DMS153 (cell line): ENCODE measurements at places on chromosomes 6 and 20.

- no peak for DNase-seq
These were observed 218.6 kb upstream of the MOCS1 start for GRCh38 chr6:40152701-40153436.

- peak; percentile 40 for DNase-seq
These were observed 3.0 kb downstream of the E2F3 start for GRCh38 chr6:20404641-20405032.

DNA sequence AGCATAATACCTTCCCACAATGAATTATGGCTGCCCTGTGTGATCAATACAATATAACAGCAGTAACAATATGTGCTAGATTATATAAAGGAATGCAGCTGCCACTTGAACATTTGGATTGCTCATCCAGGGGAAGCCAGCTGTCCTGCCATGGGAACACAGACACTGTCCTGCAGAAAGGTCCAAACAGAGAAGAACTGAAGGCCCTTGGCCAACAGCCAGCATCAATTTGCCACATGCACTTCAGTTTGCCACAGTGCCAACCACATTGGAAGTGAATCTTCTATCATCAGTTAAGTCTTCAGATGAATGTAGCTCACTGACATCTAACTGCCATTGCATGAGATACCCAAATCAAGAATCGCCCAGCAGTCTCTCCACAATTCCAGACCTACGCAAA is 332.4 kb downstream of the PRKN start:
- DNase-seq = no peak

GRCh38 chr6:37702314-37702713 is 4.6 kb upstream of the MDGA1 start:
- no peak for DNase-seq

- no peak for DNase-seq
These were observed 35.7 kb upstream of the ID1 start for GRCh38 chr20:31569163-31570020.

DNA sequence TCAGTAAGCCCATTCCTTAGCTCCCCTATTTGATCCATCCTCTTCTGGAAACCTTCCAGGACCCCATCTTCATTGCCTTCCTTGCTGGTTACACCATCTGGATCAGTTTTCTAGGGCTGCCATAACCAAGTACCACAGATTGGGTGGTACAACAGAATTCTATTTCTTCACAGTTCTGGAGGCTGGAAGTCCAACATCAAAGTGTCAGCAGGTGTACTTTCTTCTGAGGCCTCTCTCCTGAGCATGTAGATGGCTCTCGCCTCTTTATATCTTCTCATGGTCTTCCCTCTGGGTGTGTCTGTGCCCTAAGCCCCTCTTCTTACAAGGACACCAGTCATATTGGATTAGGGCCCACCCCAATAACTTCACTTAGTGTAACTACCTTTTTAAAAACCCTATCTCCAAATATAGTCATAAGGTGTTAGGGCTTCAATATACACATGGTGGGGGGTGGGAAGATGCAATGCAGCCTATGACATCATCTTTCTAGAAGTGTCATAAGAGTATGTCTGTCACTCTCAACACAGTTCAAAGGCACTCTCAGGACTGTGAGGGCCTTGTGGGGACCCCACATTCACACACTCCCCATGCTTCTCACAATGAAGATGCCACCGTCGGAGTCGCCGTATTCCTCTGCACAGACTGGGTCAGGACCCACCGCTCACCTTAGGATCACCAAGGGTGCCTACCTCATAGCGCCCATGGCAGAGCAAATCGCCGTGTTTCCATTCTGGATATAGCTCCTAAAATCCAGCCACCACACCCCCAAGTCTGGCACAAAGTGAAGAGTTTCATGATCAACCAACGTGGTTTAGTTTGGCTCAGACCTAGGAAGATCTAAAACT is 12.2 kb upstream of the PRND start:
- no peak for DNase-seq

- no peak for DNase-seq
These were observed 198.6 kb downstream of the ZDHHC14 start for GRCh38 chr6:157579467-157580031.

- no peak for DNase-seq
These were observed 341.1 kb downstream of the NRN1 start for GRCh38 chr6:5665667-5666066.

DNA sequence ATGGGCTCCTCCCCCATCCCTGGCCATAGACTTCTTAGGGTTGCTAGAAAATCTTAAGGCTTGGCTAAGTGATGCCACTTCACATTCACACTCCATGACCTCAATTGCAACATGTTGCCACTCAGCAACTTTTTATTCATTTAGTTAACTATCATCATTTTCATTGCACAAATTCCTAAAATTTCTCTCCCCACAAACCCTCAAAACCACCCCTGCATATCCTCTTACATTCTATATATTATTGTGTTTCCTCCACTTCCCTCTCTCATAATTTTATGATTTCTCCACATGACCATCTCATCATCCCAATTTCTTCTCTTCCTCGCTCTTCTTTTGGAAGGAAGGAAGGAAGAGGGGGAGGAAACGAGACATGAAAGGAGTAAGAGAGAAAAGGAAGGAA is 436.0 kb downstream of the HACE1 start:
- no peak for DNase-seq
